Dermis blood vessel endothelial cell (primary cell): ENCODE measurements at places on chromosomes 11 and 22. TPM values are rescaled to one million over a fixed set of nuclear protein-coding genes. Genes with fewer than 3 reads are reported as not detected.

GRCh38 chr11:19380375-19380774 lies 139.6 kb upstream of the E2F8 start:
- peak; percentile 89 for DNase-seq

- no peak for DNase-seq
Measured at GRCh38 chr11:119483341-119483880, 60.4 kb upstream of the THY1 start.

H19 gene
- total RNA-seq, result 9.7 and 66.4 TPM in 2 replicates

LDHAL6A gene
- total RNA-seq, result not detected in 2 replicates

DNA sequence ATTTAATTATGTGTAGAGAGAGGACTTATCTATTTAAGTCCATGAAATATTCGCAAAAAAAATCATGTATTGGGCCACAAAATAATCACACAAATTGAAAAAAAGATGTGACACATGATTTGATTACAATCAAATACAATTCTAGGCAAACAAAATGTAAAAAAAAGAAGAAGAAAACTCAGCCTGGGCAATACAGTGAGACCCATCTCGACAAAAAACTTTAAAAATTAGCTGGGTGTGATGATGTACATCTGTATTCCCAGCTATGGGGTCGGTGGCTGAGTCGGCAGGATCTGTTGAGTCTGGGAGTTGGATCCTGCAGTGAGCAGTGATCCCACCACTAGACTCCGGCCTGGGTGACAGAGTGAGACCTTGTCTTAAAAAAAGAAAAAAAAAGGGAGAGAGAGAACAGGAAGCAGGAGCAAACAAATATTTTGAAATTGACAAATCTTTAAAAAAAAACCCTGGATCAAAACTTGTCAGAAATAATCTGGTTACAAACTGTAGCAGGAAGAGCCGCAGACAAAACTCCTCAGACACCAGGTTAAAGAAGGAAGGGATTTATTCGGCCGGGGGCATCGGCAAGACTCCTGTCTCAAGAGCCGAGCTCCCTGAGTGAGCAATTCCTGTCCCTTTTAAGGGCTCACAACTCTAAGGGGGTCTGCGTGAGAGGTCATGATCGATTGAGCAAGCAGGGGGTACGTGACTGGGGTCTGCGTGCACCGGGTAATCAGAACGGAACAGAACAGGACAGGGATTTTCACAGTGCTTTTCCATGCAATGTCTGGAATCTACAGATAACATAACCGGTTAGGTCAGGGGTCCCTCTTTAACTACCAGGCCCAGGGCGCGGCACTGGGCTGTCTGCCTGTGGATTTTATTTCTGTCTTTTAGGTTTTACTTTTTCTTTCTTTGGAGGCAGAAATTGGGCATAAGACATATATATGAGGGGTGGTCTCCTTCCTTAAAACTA lies 3.3 kb upstream of the TYMP start:
- no peak for DNase-seq

KCTD14 gene
- 0.51 and 1.1 TPM in 2 replicates for total RNA-seq

PRODH gene
- 0.05 and 1.0 TPM in 2 replicates for total RNA-seq

DNA sequence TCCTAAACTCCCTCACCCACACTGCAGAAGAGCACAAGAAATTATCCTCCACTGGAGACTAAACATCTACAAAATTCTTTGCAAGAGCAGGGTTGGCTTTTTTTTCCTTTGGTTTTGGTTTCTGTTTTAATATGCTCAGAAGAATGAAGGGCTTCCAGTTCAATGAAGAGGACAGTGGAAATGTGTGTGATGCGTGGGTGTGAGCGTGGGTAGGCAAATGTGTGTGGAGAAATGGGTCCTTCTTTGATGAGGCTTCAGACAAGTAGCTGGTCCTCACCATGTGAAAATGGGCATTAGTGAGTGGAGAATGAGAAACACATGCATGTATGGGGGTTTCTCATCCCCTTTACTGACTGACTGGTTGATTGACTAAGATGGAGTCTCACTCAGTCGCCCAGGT lies 263.3 kb upstream of the SYN3 start:
- no peak for DNase-seq

OR6T1 gene
- total RNA-seq, result not detected in 2 replicates

- peak; percentile 74 for DNase-seq
Measured at GRCh38 chr11:112318184-112318591, 57.5 kb upstream of the PLET1 start.

GRCh38 chr11:20991471-20991870 lies 322.1 kb downstream of the NELL1 start:
- no peak for DNase-seq

DNA sequence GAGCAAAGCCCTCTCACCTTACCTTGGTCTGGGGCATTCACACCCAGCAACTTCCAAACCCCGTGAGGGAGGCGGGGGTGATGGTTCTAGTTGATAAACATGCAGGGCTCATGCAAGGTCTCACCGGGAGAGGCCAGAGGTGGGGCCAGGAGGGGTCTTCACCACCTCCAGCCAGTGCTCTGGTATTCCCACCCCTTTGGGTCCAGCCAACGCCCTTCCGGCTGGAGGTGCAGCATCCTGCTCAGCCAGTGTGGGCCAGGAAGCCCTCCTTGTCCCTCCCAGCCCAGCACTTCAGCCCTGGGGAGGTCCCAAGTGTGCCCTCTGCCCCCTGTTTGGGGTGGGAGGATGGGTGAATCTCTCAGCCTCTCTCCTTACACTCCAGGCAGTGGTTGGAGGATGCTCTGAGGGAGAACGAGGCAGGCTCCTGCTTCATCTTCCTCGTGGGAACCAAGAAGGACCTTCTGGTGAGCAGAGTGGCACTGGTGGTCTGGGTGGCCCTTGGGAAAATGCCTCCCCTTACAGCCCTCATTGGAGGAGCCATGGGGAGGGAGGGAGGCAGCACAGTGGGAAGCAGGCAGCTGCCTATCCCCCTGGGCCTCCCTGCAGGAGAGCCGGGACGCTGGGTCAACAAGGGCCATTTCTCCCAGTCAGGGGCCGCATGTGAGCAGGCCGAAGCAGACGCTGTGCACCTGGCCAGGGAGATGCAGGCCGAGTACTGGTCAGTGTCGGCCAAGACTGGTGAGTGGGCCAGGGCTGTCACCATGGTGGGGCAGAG lies 13.4 kb downstream of the RAB36 start:
- no peak for DNase-seq

GRCh38 chr11:103294516-103294915 lies 185.3 kb downstream of the DYNC2H1 start:
- no peak for DNase-seq

DNA sequence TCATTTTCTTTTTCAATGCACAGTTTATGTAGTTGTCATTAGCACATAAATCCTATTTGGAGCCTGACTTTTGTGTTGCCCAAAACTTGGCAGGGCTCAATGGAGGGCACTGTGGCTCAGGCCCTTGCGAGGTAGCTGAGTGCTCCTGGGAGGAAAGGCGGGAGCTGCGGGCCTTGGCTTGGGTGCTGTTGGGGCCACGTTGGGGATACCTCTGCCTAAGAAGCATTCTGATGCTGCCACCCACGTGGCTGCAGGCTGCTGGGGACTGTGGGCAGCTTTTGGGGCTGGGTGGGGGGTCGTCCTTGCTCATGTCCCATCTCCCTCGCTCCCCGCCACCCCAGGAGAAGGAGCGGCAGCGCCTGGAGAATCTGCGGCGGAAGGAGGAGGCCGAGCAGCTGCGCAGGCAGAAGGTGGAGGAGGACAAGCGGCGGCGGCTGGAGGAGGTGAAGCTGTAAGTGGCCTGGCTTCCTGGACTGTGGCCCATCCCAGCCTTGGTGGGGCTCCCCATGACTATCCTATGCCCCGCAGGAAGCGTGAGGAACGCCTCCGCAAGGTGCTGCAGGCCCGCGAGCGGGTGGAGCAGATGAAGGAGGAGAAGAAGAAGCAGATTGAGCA lies 20.9 kb downstream of the INCENP start:
- DNase-seq, result no peak

GRCh38 chr11:46099963-46100316 lies 21.3 kb downstream of the PHF21A start:
- peak; percentile 11 for DNase-seq

GRCh38 chr11:105881027-105881426 lies 141.0 kb downstream of the MSANTD4 start:
- DNase-seq, result no peak

DNA sequence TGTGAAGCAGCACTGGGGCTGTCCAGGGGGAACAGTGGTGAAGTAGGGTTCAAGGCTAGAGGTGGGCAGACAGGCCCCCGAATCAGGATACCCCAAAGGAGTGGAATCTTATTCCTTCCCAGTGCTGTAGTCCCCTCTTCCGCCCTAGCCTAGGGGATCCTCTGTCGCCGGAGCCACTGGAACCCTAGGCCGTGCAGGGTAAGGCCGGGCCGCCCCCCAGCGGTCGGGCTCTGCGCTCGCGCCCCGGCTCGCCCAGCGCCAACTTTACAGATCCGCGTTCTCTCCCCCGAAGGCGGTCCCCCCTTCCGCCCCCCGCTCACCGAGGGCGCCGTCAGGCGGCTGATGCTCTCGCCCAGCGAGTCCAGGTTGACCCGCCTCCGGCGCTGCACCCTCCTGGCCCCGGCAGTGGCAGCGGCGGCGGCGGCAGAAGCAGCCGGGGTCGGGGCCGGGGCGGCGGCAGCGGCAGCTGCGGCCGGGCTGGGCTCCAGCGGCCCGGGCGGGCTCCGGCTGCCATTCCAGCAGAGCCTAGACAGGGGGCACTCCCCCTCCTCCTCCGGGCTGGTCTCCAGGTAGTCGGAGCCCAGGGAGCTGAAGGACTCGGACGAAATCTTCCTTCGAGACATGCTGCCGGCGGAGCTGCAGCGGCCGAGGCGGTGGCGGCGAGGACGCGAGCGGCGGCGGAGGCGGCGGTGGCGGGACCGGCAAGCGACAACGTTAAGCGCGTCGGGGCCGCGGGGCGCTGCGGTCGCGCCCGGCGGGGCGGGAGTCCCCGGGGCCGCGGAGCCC lies 650 bp downstream of the GUCY1A2 start:
- peak; percentile 54 for DNase-seq

DNA sequence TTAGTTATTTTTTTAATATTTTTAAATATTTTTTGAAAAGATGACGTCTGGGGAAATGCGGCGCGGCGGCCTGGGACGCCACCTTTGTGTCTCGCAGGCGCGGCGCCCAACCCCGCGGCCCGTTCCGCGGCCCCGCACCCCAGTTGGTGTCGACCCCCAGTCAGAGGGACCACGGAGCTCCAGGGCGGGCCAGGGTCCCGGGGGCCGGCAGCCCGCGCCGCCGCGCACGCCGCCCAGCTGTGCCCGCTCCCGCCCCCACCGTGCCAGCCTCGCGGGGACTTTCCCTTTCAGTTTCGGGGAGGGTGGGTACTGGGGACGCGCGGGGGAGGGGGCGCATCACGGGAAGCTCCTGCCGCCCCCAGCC lies 1.6 kb downstream of the CCND1 start:
- DNase-seq, result no peak

DNA sequence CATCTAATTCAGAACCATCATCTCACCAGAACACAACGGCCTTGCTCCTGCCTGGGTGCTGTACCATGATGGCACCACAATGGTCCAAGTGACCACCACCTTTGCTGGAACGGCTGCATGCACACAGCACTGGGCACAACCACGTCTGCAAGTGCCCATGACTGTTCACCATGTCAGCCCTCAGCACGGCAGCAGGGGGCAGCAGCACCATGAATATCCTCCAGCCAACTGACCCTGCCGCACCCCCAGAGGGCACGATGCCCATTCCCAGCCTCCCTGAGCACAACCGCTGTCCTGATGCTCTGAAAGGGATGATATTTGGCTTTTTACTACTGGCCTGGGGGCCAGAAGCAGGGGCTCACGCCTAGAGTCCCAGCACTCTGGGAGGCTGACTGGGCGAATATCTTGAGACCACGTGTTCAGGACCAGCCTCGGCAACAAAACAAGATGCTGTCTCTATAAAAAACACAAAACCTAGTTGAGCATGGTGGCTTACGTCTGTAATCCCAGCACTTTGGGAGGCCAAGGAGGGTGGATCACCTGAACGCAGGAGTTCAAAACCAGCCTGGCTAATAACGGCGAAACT lies 25.7 kb downstream of the DRD4 start:
- peak; percentile 79 for DNase-seq

GRCh38 chr11:70263363-70263762 lies 7.1 kb upstream of the PPFIA1 start:
- DNase-seq, result no peak

DNA sequence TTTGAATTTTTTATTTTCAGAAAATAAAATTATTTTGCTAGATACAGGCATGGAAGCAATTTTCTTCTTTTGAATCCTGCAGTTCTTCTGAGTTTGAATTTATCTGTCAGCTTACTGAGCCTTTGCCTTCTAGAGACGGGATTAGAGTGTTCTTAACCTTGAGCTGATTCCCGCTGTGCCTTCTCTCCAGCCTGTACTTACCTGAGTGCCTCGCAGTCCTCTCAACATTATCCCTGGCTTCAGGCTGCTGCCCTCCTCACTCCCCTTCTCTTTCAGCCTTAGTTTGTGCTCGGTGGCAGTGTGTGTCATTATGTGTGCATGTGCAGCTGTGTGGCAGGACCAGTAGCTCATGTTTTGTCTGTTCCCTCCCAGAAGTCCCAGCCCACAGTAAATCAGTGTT lies 24.3 kb downstream of the OSBP2 start:
- DNase-seq, result no peak

GRCh38 chr22:23576681-23577080 lies 3.4 kb downstream of the IGLL1 start:
- DNase-seq, result no peak

- no peak for DNase-seq
Measured at GRCh38 chr11:69939551-69940245, 120.5 kb upstream of the FGF3 start.

GRCh38 chr11:2305140-2305778 lies 3.4 kb downstream of the TSPAN32 start:
- peak; percentile 82 for DNase-seq

ADAMTS15 gene
- total RNA-seq, result 2.7 and 4.6 TPM in 2 replicates
